Spleen (tissue), 13 donors: ENCODE measurements at places on chromosomes 11 and 22. TPM values are rescaled to one million over a fixed set of nuclear protein-coding genes. Genes with fewer than 3 reads are reported as not detected.

SLC6A5 gene
- not detected for total RNA-seq

OR52I1 gene
- total RNA-seq: not detected

FANCF gene
- 13.2 TPM for total RNA-seq

MYEOV gene
- not detected for total RNA-seq

DTX4 gene
- 19.1 TPM for total RNA-seq

MEI1 gene
- total RNA-seq: 35.3 TPM

MMP1 gene
- 2.3 TPM for total RNA-seq
